ENCODE measurements at places on chromosomes 2 and 18. TPM values are rescaled to one million over a fixed set of nuclear protein-coding genes. Genes with fewer than 3 reads are reported as not detected.

MYO7B gene
- total RNA-seq = 1.2 TPM

WDR75 gene
- 33.5 TPM for total RNA-seq

TRIM43 gene
- not detected for total RNA-seq

C2orf80 gene
- not detected for total RNA-seq

CPLX4 gene
- not detected for total RNA-seq

SLC66A3 gene
- 41.5 TPM for total RNA-seq

IL37 gene
- not detected for total RNA-seq

GRHL1 gene
- total RNA-seq = 0.82 TPM

CNNM3 gene
- 6.7 TPM for total RNA-seq

ARHGEF4 gene
- 0.24 TPM for total RNA-seq

NTSR2 gene
- not detected for total RNA-seq

FOXI3 gene
- total RNA-seq = not detected

ADAM23 gene
- total RNA-seq = 5.8 TPM

GPR45 gene
- not detected for total RNA-seq

DLX2 gene
- total RNA-seq = 0.41 TPM

LYPD1 gene
- total RNA-seq = 29.2 TPM

CNTNAP5 gene
- total RNA-seq = not detected

MSH6 gene
- total RNA-seq = 36.4 TPM

TMEM185B gene
- 39.1 TPM for total RNA-seq

ABCG5 gene
- total RNA-seq = not detected

ASIC4 gene
- total RNA-seq = not detected

AQP4 gene
- not detected for total RNA-seq

AQP12B gene
- total RNA-seq = not detected

MC2R gene
- total RNA-seq = not detected

BCL2L11 gene
- 16.4 TPM for total RNA-seq

SFTPB gene
- total RNA-seq = not detected

PRSS56 gene
- total RNA-seq = not detected

ERICH2 gene
- not detected for total RNA-seq

SMC6 gene
- total RNA-seq = 26.0 TPM

SLC40A1 gene
- 3.0 TPM for total RNA-seq

POTEC gene
- total RNA-seq = not detected

CCDC121 gene
- total RNA-seq = 1.5 TPM

SLC14A1 gene
- total RNA-seq = 0.34 TPM

PXDN gene
- total RNA-seq = 1,930 TPM

ASXL3 gene
- total RNA-seq = 0.47 TPM

ZNF521 gene
- total RNA-seq = 118 TPM

MC4R gene
- not detected for total RNA-seq

KRTCAP3 gene
- not detected for total RNA-seq

FKBP1B gene
- 14.9 TPM for total RNA-seq

ECEL1 gene
- not detected for total RNA-seq

B3GNT7 gene
- total RNA-seq = 0.44 TPM

RAD51AP2 gene
- total RNA-seq = not detected
